CD4-positive, alpha-beta T cell treated with Interferon alpha-2 for 1 hour (primary cell): ENCODE measurements at places on chromosomes 2 and 18.

- DNase-seq: no peak
Measured at GRCh38 chr2:234518986-234519642, 22.2 kb upstream of the ARL4C start.

GRCh38 chr2:171191021-171191420 lies 30.3 kb upstream of the TLK1 start:
- DNase-seq: no peak

- DNase-seq: peak; percentile 65
Measured at GRCh38 chr2:47323009-47323821, 79.7 kb upstream of the MSH2 start.

DNA sequence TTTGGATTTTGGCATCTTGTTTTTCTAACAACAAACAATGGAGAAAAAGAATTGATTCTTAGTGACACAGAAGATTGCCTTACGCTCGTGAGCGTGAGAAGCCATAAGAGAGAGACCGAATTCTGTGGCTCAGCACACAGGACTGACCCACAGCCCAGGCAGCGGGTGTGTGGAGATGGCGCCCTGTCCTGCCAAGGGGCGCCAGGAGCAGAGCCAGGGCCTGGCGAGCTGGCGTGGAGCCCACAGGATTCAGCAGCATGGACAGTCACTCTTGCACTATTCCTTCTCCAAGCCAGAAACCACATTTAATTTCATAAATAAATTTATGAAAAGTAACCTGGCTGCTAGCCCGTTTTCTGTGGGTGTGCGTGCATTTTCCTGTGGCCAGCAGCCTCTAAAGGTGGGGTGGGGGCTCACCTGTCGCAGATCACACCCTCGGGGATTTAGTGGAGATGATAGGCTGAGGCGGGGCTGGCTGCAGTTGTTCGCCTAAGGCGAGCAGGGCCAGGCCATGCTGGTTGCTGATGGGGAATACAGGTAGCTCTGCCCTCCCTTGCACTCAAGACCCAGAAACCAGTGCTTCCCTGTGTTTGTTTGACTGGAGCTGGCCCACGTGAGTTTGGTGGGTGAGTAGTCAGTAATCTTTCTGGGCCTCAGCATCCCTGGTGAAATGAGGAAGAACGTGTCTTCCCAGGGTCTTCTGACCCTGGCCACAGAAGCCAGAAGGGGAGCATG lies 46.2 kb downstream of the FAM168B start:
- no peak for DNase-seq
